ENCODE measurements at places on chromosomes 3 and 15.

GRCh38 chr3:180913581-180914404, 1.3 kb downstream of the FXR1 start:
- no peak for DNase-seq

GRCh38 chr3:84835366-84835765, 123.4 kb upstream of the CADM2 start:
- no peak for DNase-seq

GRCh38 chr3:159829056-159829455, 159.6 kb upstream of the IL12A start:
- DNase-seq: no peak

- DNase-seq: no peak
Measured at GRCh38 chr3:129687586-129688125, 81.2 kb upstream of the PLXND1 start.

GRCh38 chr15:26294059-26294689, 431.0 kb upstream of the ATP10A start:
- DNase-seq: no peak

- no peak for DNase-seq
Measured at GRCh38 chr3:195060531-195061291, 210.2 kb downstream of the XXYLT1 start.

GRCh38 chr3:131807822-131808221, 227.0 kb downstream of the CPNE4 start:
- DNase-seq: no peak

- DNase-seq: no peak
Measured at GRCh38 chr3:170867143-170867937, 2.7 kb downstream of the RPL22L1 start.

DNA sequence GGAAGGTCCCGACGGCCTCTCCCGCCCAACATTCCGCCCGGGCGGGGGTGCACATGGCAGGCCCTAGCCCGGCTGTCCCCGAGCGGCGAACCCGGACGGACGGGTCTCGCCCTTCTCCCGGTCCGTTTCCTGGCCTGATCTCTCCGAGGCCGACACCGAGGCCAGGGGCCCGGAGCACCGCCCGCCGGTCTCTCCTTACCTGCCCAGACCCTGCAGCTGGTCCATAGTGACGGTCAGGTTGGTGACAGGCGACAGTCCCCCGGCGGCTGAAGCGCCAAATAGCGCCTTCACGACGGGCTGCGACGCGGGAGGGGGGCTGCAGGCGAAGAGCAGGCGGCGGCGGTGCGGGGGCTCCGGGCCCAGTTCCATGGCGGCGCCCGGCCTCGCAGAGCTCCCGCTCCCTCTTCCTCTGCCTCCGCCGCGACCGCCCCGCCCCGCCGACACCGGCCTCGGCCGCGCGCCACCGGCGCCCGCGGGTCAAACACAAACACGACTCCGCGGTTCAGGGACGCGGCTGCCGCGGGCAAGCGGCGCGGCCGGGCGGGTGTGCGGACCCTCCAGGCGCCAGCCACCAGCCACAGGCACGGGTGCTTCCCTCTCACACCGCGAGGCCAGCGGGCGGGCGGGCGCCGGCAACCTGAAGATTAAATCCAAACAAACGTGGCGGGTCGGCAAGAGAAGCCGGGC, 495 bp downstream of the CDC25A start:
- peak; percentile 17 for DNase-seq

- DNase-seq: no peak
Measured at GRCh38 chr3:65894679-65895453, 143.9 kb downstream of the MAGI1 start.

DNA sequence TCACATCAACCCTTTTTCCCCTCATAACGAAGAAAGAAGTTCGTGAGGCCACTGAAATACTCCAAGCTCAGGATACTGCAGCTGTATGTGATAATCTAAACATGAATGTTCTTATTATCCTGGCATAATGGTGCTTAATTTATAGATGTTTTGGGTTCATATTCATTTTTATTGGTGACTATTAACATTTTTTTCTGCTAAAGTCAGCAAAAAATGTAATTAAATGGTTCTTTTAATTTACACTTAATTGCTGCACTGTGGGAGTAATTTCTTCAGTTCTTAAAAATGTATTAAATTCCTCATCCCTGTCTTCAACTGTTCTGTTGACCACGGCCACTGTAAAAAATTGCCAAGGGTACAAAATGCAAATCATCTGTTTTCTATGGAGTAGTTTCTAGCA, 95.6 kb downstream of the CDIN1 start:
- DNase-seq: no peak

DNA sequence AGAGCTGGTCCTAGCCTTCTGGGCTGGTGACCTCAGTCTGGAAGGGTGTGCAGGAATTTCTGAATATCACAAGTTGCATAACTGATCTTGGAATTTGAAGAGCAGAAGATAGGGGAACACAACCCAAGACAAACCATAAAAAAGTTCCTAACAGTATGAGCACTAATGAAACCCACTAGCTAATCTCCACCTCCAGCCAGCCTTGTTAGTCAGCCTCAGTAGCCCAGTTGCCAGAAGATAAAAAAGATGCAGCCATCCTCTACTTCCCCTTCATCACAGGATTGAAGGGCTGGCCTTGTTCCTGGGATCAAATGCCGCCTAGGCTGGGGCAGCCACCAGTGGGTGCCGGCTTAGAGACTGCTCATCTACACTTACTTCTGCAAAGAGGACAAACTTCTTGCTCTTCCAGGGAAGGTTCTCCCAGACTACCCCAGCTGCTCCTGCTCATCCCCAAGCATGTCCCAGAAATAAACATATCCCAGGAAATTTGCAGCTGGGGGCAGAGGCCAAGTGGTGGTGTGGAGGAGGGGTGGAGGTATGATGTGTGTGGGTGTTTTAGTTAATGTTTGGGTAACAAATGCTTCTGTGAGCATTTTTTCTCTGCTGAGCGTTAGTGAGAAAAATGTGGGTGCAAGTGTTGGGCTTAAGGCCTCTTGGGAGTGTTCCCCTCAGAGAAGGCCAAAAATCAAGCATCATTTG, 9.2 kb upstream of the ITGA11 start:
- no peak for DNase-seq

DNA sequence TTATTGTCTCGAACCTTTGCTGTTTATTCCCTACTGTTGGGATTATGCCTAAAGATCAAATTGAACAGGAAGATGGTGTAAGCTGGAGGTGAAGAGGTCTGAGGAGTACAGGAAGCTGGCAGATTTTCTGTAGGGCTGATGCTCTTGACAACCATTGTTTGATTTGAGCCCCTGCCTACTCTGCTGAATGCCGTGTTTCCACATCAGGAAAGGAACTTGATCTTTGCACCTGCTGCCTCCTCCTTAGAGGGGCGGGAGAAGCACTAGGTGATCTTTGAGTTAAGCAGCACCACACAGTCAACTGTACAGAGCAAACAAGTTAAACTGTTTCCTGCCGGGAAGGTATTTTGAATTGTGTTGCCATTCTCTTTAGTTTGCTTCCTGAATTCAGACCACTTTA, 364.6 kb upstream of the EPHA6 start:
- no peak for DNase-seq

GRCh38 chr3:164791263-164791662, 287.0 kb downstream of the SI start:
- DNase-seq: no peak

DNA sequence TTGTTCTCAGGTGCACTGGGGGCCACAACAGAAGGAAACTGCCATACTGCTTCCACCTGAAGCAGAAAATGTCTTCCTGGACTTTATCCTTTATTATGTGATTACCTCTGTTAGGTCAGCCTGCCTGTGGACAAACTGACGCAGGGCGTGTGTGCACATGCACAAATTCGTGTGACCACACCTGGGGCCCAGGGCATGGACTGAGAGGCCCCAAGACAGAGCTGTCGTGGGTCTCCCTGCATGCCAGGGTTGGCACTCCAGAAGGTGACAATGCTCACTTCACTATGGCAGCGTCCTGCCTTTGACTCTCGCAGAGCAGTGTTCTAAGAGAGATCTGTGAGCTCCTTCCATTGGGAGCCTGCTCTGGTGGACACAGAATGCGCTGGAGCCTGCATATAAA, 34.5 kb downstream of the CCDC12 start:
- DNase-seq: no peak

DNA sequence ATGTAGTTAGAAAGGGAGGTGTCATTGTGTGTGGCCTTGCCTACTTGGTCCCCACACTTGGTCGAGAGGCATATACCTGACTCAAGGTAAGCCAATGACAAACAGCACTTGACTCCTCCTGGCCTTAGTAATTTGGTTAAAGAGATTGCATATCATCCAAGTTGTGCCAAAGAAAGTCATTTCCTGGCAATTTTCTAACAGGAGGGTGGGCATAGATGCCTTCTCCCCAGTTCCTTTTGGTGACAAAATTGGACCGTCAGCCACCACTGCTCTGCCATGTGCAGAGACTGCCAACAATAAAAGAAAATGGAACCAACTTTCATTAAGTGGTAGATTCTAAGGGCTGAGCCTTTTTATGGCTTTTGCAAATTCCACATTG, 7.9 kb upstream of the LEKR1 start:
- no peak for DNase-seq

GRCh38 chr3:162213956-162214355, 717.3 kb downstream of the OTOL1 start:
- no peak for DNase-seq

- no peak for DNase-seq
Measured at GRCh38 chr3:190388703-190389102, 740 bp downstream of the CLDN16 start.

DNA sequence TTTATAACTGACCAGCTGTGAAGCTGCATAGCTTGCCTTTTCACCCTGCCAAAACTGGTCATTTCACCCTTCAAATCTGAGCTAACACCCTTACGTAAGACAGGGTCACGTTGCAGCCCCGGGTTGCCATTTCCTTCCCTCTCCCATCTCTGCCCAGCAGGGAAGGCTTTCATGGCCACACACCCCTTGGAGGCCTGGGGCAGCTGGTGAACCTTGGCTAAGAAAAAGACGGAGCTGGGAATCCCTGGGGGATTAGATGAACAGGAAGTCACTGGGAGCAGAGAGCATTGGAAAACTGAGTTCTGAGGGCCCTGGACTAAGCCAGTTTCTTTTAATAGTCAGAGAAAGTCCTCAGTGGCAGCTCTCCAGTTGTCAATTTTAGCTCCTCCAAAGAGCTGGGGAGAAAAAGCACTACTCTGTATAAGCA, 67.8 kb downstream of the TTC23 start:
- DNase-seq: no peak

DNA sequence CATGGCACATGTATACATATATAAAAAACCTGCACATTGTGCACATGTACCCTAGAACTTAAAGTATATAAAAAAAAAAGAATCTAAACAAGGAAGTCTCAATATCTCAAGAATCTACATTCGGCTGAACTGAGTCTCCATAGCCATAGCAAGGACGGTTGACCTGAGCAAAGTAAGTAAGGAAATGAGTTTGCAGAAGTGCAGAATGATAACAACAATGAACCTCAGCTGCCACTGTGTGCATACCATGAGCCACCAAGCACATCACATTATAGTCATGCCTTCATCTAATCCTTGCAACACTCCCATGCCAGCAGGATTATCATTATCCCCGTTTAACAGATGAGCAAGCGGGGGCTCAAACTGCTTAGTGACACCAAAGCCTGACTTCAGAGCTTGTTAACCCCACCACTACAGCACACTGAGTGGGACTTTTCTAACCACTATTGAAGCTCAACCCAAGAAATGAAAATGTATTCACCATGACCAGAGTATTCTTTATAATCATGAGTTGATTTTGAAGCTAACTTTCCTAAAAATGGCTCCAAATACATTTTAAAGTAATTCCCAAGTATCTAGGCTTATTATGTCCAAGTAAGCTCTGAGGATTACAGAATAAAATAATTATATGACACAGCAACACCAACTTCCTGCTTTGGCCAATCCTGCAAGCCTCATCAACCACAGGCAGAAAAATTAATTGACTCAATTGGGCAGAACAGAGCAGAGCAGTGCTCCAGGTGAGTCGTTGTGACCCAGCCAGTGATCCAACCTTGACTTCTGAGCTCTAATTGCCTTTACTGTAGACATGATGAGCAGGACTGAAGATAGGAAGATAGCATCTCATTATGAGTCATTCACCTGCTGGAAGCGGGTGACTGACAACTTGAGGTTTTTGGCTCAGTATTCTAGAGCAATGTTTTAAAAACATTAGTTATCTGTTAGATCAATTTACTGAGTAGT, 47.3 kb upstream of the IL12A start:
- no peak for DNase-seq

DNA sequence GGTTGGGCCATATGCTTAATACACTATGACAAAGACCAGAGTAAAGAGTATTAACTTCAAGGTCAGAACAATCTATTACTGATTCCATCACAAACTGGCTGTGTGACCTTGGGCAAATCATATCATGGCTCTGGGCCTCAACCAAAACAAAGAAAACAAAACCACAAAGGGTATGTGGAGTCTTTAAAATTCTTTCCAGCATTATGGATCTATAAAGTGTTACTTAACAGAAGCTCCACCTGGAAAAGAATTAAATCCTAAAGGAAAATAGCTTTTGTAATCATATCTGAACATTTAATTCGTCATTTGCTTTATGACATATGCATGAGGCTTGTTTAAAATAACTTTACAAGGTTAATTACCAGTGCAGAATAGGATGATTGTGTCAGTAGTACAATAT, 265.5 kb downstream of the SATB1 start:
- no peak for DNase-seq

- no peak for DNase-seq
Measured at GRCh38 chr3:171972871-171973348, 66.5 kb upstream of the FNDC3B start.

GRCh38 chr3:38968891-38969290, 82.9 kb downstream of the SCN11A start:
- no peak for DNase-seq

GRCh38 chr15:89487791-89488190, 8.6 kb downstream of the RHCG start:
- no peak for DNase-seq

DNA sequence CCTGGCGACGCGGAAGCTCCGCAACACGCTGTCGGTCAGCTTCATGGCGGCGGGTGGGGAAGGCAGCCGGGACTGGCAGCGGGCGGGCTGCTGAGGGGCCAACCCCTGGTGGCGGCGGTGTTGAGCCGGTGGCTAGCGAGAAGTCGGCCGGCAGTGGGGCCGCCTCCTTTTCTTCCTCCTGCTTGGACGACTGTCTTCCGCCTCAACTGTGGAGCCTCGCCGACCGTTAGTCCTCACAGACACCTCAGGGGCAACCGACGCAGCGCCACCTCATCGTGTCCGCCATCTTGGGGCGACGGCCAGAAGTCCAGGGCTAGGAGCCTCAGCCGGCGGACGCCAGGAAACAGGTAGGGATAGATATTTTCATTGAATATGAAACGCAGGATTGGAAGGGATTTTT, 875.1 kb downstream of the NSUN3 start:
- DNase-seq: no peak

DNA sequence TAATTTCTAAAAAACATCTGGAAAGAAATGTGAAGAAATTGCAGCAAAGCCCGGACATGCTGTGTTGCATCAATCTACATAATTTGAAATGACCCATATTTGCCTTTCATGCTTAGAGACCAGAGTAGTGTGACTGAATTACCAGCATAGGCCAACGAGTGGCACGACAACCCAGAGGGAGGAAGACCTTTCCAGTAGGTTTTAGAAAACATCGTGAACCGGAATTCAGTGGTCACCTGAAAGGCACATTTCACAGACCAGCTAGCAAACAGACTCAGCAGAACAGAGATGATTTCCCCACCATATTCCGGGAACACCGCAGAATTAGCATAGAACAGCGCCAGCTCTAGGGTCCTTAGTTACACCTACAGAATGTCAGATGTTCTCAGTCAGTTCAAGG, 620.0 kb upstream of the ZNF385D start:
- no peak for DNase-seq

Data from activated CD8-positive, alpha-beta memory T cell treated with anti-CD3 and anti-CD28 coated beads, Interleukin-2, amount 50 U/mL, for 4 hours (primary cell).